ENCODE measurements at places on chromosomes 3 and 15.

DNA sequence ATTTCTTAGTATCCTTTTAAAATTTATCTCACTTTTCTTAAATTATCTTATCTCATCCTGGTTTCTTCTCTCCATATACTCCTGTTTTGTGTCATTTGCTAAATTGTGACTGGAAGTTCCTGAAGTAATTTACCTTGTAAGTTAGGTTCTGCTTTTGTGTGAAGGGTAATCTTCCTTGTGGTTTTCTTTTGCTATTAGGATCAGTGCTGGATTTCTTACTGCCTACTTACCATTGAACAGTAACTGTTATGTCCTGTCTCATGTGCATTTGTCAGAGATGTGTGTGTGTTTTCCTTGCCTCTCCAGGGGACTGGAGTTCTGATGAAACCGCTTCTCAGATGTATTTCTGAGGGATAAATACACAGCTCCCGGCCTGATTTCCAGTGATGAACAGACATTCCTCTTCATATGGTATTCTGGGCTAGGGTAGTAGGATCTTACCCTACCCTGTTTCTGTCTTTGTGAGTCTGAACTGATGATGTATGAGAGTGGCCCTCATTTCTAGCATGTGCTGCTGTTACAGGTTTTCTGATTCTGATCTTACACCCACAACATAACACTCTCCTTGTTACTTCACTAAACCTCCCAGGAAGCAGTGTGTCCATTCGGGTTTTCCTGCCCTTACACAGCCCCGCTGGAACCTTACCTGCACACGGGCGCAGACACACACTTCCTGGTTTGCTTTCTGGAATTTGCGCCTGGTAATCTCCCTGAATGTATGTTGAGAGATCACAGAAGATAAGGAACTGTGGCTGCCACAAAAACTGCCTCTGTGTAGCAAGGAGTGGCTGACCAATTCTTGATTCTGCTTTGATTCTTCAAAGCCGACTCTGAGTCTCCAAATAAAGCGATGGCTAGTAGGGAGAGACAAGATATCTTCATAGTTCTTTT is 14.7 kb downstream of the PAK2 start:
- peak; percentile 29 for DNase-seq

DNA sequence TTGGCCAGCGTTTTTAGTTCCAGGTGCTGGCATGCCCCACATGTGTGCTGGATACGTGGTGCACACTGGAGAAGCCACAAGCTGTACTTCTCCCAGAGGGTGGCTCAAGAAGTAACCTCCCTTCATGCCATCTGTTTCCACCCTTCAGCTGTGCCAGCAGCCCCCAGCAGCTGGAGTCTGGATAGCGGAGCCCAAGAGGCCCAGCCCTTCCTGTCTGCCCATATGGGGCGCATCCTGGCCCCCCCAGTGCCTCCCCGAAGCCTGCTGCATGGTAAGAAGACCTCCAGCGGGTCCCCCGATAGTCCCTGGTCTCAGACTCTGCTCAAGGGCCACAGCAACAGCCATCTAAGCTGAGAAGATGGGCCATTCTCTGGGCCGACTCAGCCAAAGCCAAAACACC is 5.8 kb upstream of the MANF start:
- no peak for DNase-seq

DNA sequence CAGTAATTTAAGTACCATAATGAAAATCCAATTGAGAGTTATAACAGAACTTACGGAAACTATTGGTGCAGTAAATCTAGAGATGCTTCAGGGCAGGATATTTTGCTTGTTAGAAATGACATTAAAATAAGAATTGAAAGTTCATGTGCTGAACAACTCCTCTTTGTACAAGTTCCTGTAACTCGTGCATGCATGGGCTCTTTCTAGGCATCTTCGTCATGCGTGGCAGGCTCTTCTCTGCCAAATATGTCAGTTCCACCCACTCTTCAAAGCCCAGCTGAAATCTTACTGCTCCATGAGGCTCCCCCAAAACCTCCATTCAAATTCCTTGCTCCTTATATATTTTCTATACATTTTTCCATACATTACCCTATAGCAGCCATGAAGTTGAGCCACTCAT is 48.7 kb downstream of the FBN1 start:
- no peak for DNase-seq

- no peak for DNase-seq
Measured at GRCh38 chr3:72632129-72632528, 216.1 kb downstream of the SHQ1 start.

DNA sequence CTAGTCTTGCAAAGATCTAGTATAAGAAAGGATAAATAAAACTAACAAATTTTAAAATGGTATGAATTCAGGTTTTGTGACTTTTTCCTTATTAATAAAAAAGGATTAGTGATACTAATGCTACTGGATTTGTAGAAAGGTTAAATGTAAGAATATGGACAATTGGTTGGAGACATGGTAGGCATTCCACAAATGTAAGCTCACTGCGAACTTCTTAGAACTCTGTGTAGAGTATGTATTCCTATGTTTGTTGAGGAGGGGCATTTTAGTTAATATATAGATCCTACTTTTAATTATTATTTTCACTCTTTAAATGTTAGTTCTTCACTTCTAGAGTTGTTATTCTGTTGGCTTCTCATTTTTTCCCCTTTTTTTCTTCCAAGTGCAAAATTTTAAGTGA is 414.3 kb downstream of the RBMS3 start:
- no peak for DNase-seq

- DNase-seq, result peak; percentile 62
Measured at GRCh38 chr15:89760303-89761008, 9.4 kb upstream of the MESP1 start.

GRCh38 chr3:194370753-194371152 is 1.2 kb upstream of the LRRC15 start:
- DNase-seq, result no peak

GRCh38 chr3:39637807-39638206 is 170.3 kb downstream of the MOBP start:
- DNase-seq, result peak; percentile 20

DNA sequence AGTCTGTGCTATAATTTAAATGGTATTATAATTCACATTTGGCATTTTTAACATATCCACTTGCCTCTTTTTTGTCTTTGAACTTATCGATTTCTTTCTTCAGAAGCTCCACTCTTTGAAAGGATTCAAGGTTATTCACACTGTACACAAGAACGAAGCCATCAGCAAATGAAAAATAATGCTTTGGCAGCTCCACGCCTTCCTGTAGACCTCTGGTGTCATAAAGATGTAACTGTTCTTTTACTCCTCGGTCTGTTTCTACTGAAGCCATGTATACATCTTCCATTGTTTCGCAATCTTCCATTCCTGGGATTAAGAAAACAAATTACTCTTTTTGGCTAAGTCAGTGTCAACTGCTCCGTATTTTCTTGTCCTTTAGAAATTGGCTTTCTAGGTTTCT is 16.0 kb downstream of the NKIRAS1 start:
- no peak for DNase-seq

Measured in astrocyte of the spinal cord (primary cell).